ENCODE measurements at places on chromosomes 1 and 21. TPM values are rescaled to one million over a fixed set of nuclear protein-coding genes. Genes with fewer than 3 reads are reported as not detected.

DNA sequence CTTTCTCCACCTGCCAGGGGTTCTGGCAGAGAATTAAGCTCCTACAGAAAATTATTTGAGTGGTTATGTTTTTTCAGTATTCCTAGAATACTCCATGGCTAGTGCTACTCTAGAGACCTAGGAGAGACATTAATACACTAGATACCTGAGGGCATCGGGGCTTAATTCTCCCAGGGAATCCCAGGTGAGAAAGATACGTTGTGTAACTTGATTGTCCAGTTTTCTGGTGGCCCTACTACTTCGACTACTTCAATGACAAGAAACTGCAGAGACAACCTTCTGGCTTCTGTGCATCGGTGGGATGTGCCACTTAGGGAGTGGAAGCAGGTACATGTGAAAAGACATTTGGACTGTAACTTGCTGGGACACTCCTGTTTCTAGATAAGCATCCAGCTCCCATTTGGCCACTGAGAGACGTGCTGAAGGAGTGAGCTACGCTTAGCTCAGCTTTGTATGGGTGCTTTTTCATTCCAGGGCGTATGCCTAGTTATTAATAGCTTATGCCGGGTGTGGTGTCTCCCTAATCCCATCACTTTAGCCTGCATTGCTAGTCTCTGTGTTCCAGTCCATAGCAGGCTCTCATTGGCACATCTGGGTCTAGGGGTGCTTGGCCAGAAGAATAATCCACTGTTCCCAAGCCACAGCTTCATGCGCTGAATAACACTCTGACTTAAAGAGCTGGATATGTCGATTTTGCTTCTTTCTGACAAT, 300.7 kb downstream of the SIPA1L2 start:
- no peak for DNase-seq
- H3K36me3 ChIP-seq: no peaks in the 10 kb centered on the region
- H3K4me1 ChIP-seq: no peaks in the 10 kb centered on the region
- H3K27me3 ChIP-seq: no peaks in the 10 kb centered on the region
- H3K4me3 ChIP-seq: no peak overlapping the region

DNA sequence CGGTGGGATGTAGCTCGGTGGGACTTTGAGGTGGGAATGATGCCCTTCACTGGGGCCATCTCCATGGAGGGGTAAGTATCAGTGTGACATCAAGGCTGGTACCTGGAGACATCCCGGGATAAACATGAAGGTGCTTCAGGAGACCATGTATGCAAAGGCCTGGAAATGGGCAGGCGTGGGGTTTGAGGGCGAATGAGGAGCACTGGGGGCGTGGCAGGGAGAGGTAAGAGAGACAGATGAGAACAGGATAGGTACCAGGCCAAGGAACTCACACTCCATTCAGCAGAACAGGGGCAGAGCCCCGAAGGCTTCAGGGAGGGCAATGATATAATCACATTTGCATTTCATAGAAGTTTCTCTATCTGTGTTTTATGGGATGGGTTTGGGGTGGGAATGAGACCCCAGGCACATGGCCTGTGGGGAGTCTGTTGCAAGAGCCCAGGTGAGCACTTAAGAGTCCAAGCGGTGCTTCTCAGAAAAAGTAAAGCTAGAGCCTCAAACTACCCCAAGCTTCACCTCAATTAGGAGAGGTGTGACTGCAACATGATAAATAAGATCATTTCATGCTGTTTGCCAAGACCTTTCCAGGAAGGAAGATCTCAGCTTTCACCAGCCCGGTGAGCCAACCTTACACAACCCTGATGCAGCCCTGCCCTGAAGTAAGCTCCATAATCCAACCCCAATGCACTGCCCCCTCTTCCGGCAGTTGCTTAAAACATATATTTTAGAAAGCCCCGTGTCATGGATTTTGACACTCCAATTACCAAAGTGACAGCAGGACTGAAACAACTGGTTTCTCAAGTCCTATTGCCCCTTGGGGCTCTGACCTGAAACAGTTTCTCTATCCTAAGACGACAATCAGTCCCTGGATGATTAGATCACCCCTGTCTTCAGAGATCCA, 7.4 kb downstream of the S100A9 start:
- H3K27me3 ChIP-seq: no peaks in the 10 kb centered on the region
- DNase-seq: no peak
- no peak overlapping the region for H3K27ac ChIP-seq
- H3K4me1 ChIP-seq: no peaks in the 10 kb centered on the region
- no peaks in the 10 kb centered on the region for H3K36me3 ChIP-seq

DIRAS3 gene
- not detected for total RNA-seq

LRRC8C gene
- total RNA-seq: 14.8 TPM

DNA sequence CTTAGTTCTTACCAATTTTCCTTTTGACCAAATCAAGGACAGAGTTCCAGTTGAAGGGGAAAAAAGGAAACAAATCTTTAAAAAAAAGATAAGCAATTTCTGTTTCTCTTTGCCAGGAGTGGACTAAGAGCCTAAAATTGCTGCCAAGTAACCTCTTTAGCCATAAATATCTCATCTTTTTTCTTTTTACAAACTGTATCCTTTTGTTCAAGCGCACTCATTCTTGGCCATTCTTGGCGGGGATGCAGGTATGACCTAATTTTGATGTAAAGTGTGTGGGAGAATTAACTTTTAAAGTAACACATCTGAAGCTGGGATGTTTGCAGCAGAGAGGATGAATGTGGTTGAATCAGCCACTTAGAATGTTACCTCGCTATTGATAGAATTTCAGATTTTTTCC, 13.4 kb upstream of the KIF1B start:
- no peak overlapping the region for H3K27ac ChIP-seq
- H3K4me1 ChIP-seq: no peaks in the 10 kb centered on the region
- DNase-seq: peak; percentile 79
- H3K36me3 ChIP-seq: no peaks in the 10 kb centered on the region
- H3K27me3 ChIP-seq: no peaks in the 10 kb centered on the region
- no peak overlapping the region for H3K4me3 ChIP-seq

GRCh38 chr1:228487336-228488124, at the start of gene RNF187:
TSS of gene RNF187 (plus strand) at chr1:228487382.
- H3K27me3 ChIP-seq: no peaks in the 10 kb centered on the region
- peak within 1 kb of the TSS; percentile 87 for H3K4me3 ChIP-seq
- H3K4me1 ChIP-seq: peaks cover 51% of the 10 kb centered on the region
- peak; percentile 96 for DNase-seq
- peaks cover 14% of the 10 kb centered on the region for H3K36me3 ChIP-seq
